ENCODE measurements at places on chromosomes 11 and 22.

GRCh38 chr11:36455658-36456111 is 54.4 kb downstream of the TRAF6 start:
- DNase-seq = no peak

DNA sequence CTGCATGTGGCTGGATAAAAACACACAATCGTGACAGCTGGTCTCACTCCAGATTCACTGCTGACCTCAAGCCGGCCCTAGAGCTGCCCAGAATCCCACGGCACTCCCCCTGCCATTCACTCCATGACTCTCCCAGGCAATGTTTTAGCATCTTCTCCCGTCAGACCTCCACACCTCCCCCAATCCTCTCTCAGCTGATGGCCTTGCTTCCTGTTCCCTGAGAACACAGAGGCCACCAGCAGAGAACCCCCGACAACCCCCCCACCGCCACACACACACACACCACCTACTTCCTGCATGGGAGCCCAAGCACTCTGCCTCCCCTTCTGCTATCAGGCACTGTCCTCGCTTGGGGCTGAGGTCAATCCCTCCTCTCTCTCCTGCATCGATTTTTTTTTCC is 9.3 kb downstream of the TNKS1BP1 start:
- no peak for DNase-seq

GRCh38 chr11:73384125-73384441 is 7.9 kb downstream of the RELT start:
- DNase-seq = no peak

DNA sequence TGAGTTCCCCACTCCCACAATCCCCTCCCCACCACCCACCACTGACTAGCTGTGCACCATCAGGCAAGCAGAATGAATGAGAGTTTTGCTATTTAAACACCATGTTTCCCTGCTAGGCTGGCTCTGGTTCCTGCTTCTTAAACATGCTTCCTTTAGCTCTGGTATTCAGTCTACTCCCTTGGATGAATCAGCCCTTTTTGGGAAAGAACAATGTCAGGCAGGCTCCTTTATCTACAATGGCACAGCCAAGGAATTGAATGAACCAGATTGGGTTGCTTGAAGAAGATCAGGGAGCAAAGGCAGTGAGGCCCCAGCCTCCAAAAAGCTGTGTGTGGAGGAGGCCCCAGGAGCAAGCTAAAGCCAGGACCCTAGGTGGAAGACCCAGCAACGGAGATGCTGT is 92.9 kb upstream of the ISX start:
- no peak for DNase-seq

DNA sequence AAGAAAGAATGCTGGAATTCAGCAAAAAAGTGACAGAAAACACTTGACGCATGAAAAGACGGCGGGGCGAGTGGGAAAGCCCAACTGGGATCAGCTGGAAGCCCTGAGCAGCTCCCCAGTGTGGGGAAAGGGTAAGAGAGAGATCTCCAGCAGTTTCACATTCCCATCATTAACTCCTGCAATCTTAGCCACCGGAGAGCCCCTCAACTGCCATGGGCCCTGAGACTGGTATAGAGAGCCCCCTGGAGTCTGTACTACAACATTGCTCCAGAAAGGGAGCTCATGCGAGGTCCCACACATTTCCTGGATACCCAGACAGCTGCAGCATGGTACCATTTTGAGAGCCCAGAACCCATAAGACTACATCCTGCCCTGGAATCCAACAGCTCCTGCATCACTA is 31.1 kb downstream of the MRGPRX4 start:
- DNase-seq = no peak
